Airway epithelial cell (primary cell): ENCODE measurements at places on chromosomes 6 and 20. TPM values are rescaled to one million over a fixed set of nuclear protein-coding genes. Genes with fewer than 3 reads are reported as not detected.

C20orf173 gene
- total RNA-seq: not detected in 2 replicates

PTPRK gene
- 33.4 and 45.8 TPM in 2 replicates for total RNA-seq

CD83 gene
- total RNA-seq: 0.56 and 2.5 TPM in 2 replicates

HEY2 gene
- total RNA-seq: 0.60 and 0.78 TPM in 2 replicates

HSPA1L gene
- total RNA-seq: 0.14 and 0.21 TPM in 2 replicates

SIRPD gene
- not detected in 2 replicates for total RNA-seq
